Jurkat, Clone E6-1 (cell line): ENCODE measurements at places on chromosomes 1 and 21.

DNA sequence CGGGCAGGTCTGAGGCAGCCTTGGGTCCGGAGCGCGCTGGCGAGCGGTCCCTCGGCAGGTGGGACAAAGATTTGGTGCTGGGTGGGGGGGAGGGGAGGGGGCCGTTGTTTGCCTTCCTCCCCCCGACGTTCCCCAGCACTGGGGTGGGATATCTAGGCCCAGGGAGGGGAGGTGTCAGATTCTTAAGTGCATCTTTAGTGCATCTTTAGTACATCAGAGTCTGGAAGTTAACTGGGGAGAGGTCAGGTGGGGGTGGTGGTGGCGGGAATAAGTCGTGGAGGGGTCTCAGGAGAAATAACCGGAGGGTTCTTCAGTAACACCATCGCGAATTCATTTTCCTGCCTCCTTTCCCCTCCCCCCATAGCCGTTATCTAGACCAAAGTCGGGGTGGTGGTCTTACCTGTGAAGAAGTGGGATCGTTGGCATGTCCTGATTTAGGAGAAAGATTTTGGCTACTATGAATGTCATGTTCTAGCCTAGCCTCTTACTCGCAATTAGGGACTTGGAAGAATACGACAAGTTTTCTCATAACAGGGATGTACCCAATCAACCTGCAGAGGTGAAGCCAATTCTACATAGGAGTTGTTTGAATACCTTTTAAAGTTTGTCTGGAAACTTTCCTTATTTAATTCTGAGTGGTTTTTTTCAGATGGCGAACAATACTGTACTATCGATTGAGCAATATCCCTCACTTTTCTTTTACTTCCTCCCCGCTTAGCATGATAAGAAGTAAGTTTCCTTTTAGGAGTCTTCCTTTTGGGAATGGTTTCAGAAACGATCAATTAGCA lies 886 bp downstream of the ZMYM4 start:
- no peak for DNase-seq

DNA sequence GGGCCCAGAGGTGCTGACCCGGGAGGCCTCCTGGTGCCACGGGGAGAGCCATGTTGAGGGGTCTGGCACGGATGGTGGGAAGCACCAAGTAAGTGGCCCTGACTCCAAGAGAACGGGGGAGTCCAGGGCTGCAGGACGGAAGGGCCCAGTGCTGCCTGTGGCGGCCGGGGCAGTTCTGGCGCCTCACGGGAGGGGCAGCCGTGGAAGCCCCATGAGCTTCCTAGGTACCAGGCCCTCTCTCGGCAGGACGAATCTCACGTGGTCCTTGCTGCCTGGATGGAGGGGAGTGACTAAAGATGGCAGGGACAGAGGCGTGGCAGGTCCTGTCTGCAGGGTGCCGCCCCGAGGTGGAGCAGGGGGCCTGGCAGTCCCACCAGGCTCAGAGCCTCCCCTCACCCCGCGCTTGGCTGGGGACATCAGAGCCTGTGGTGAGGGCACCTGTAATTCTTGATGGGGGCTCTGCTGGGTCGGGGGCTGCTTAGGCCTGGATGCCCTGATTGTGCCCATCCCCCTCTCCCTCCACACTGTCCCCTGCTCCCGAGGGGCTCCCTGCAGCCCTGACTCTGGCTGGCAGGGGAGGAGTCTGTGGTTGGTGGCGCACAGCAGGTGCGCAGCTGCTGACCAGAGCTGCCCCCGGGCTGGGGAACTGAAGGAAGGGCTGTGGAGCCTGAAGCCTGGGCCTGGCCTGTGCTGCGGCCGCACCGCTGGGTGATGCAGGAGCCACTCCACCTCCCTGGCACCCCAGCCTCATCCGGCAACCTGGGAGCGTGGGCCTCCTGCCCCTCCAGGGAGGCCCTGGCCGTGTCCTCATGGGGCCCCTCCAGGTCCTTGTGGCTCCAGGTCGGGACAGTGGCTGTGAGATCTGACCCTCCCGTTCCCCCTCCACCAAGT lies 31.4 kb downstream of the POFUT2 start:
- peak; percentile 41 for DNase-seq

- DNase-seq = no peak
Measured at GRCh38 chr1:40315795-40316594, 1.1 kb downstream of the COL9A2 start.

DNA sequence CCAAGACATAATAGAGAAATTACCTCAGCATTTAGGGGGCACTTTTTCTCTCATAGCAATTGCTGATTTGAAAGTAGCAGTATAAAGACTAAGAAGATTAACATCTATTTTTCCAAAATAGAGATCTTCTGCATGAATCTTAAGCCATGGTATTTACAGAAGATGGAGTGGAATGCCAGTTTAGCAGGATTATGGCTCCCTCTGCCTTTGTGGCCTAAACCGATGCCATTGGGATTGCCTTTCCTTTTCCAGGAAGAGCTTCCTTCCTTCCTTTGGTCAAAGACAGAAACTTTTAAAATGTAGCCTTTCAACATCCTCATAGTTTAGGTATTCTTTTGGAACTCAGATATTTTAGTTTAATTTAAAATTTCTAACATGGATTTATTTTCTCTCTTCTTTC lies 39.4 kb downstream of the CFHR5 start:
- no peak for DNase-seq

DNA sequence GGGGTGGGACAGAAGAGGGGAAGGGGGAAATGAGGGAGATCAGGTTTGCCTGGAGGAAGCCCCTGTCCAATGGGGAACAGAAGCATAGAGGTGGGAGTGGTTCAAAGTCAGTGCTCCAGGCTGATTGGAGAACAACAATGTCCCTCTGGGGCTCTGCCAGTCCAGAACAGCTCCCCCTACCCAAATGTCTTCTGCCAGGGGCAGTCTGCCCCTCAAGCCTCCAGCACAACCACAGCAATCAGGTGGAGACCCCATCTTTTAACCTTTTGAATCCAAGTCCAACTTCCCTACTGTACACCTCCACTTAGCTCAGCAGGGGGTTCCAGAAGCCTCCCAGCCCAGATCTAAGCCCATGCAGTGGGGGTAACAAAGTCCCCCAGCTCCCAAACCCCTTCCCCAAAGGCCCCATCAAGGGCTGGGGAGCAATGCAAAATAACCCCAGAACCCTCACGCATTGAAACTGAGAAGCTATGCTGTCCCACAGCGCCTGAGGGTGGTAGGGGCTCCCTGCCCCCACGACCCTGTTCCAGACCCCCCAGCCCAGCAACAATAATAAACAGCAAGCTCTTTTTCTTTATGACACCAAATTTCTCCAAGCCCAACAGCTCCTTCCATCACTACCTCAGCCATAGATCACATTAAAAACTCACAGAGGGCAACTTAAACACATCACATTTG lies 3.3 kb downstream of the AHDC1 start:
- DNase-seq = no peak

GRCh38 chr1:23801338-23801748 lies 789 bp upstream of the GALE start:
- DNase-seq = no peak

- peak; percentile 17 for DNase-seq
Measured at GRCh38 chr21:34022627-34023335, 50.6 kb upstream of the MRPS6 start.

DNA sequence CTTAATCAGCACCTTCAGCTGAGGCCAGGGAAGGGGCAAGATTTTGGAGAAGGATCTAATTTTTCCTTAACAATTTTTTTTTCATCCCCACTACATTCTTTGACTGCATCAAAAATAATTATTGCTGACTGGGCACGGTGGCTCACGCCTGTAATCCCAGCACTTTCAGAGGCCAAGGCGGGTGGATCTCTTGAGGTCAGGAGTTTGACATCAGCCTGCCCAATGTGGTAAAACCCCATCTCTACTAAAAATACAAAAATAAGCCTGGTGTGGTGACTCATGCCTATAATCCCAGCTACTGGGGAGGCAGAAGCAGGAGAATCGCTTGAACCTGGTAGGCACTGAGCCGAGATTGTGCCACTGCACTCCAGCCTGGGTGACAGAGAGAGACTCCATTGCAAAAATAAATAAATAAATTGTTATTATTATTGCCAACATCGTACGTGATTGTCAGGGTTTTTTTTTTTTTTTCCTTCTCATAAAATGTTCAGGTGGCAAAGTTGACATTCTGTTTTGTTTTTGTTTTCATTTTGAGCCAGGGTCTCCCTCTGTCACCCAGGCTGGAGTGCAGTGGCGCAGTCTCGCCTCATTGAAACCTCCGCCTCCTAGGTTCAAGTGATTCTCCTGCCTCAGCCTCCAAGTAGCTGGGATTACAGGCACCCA lies 37.3 kb upstream of the MORC3 start:
- no peak for DNase-seq

- no peak for DNase-seq
Measured at GRCh38 chr21:27132266-27132665, 165.4 kb upstream of the ADAMTS5 start.

GRCh38 chr1:209542585-209542984 lies 40.9 kb upstream of the CAMK1G start:
- no peak for DNase-seq

- DNase-seq = peak; percentile 14
Measured at GRCh38 chr1:159214149-159214760, 9.6 kb downstream of the ACKR1 start.

- DNase-seq = no peak
Measured at GRCh38 chr1:201883266-201883665, 5.4 kb upstream of the SHISA4 start.

- DNase-seq = peak; percentile 98
Measured at GRCh38 chr1:228794173-228794572, 58.9 kb downstream of the RHOU start.
